ENCODE measurements at places on chromosomes 6 and 20.

GRCh38 chr6:43778976-43779851 is 9.2 kb downstream of the VEGFA start:
- no peak for DNase-seq

DNA sequence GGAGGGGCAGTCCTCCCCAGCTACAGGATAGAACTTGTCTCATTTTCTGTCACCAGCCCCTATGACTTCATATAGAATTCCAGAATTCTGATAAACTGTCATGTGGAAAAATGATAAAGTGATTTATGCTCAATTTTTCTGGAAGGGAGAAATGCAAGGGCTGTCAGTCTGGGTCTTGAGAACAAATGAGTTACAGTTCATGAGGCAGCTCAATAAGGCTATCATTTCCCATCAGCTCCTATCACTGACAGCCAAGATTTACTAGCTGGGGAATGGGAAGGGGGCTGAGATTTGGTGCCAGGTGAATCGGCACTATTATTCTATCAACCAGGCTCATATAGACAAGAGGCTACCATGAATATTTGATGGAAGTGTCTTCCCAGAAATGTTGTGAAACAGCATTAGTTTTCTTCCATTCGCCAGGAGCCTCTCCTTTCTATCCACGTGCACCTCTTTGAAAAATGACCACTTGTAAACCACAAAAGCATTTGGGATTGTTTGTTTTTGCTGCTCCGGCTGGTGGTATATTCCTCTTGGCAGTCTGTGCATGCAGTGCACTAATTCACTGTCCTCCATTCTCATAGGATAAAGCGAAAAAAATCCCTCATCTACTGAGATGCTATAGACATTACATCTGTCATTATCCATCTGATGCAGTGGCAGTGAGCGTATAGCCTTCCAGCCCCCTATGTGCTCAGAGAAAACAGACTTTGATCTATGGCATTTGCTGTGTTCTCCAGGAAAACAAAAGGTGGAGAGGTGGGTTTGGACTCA is 528.7 kb upstream of the RNF217 start:
- DNase-seq, result no peak

GRCh38 chr6:31727034-31727716 is 1.9 kb downstream of the DDAH2 start:
- no peak for DNase-seq

DNA sequence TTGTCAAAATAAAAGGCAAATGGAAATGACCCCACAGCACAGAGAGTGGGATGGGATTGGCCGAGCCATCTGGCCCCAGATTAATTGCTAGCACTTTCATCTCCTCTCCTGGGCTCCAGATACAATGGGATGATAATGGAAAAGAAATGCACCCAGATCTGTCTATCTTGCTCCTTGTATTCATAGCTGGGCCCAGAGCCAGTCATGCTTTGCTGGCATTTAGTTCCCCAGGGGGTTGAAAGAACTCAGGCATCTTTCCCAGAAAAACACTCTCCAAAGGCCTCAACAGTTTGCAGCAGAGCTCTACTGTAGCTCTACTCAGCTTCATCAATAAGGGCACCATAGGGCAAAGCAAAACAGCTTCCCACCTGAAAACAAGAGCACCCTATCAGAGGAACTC is 116.0 kb upstream of the FOXA2 start:
- DNase-seq, result no peak

GRCh38 chr6:142255785-142256184 is 46.0 kb upstream of the ADGRG6 start:
- no peak for DNase-seq

DNA sequence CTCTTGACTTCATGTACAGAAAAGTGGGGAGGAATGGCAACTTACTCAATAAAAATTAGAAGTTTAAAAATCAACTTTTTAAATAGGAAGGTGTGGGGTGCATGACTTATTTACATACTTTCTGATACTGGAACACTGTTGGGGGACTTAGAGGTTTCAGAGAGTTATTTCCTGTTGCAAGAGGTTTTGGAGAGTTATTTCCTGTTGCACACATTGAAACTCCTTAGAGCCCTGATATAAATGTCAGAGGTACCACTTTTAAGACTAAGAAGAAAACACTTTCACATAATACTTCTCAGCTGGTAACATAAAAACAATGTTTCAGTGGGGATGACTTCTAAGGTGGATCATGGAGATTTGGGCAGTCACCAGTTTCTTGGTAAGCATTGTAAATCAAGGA is 579.9 kb downstream of the MMUT start:
- DNase-seq, result no peak

DNA sequence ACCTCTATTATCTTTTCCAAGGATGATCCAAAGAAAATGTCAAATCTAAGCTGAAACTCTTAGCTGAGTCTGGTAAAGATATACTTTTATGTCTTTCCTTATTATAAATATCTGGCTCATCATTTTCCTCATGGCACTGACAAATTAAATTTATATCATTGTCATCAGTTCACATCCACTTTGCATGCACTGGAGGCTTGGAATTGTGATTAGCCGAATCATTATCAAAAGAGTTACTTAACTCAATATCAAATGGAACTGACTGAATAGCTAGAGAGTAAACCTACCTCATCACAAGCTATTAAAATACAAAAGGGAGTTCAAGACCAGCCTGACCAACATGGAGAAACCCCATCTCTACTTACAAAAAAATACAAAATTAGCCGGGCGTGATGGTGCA is 713.9 kb upstream of the MARCKS start:
- no peak for DNase-seq
